GM12864 (cell line): ENCODE measurements at places on chromosomes 7 and 10.

DNA sequence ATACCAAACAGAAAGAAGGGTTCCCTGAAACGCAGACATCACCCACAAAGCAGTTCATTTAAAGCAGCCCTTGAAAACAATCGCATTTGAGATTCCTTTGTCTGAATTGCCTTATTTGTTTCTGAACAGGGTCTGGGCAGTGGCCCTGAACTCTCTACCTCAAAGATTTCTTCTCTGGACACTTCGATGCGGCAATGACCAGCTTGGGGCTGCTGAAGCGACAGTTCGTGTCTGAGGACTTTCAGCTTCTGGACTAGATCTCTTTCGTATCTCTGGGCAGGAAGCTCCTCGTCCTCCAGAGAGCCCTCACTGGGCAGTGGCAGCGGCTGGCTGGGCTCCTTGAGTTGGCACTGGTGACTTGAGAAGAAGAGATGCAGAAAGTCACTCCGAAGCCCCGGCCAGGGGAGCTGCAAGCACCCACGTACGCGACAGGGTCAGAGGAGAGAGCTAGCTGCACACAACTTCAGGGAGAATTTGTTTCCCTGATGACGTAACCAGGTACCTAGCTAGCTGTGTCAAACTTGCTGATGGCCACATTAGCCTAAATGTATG is 96.3 kb downstream of the SMURF1 start:
- DNase-seq = no peak

GRCh38 chr10:133260895-133261725 is 15.6 kb downstream of the ADAM8 start:
- DNase-seq = no peak

GRCh38 chr7:52317921-52318320 is 717.5 kb upstream of the POM121L12 start:
- no peak for DNase-seq

DNA sequence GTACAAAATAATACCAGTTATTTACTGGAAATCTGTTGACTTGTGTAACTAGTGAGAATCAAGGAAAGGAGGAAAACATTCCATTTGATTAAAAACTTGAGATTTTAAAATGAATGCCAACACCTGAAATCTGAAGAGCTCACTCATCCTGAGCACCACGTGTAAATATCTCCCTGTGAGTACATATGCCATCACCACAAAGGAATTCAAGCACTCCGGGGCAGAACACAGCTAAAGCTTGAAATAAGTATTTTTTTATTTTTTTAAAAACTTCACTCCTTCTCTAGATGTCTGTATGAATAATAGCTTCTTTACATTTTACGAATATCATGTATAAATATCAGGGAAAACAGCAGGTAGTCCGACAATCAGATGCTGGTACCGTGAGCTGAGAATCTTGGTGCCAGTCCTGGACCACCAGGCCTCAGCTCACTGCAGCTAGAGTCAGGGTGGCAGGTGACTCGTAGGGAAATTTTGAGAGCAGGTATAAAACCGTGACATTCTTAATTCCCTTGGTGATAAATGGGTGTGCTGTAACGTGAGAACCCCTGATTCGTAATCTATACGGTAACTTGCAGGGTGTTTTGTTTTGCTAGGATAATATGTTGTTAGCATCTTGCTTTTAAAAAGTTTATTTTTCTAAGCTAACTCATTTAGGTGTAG is 12.7 kb downstream of the LMTK2 start:
- DNase-seq = no peak

GRCh38 chr10:2212244-2212834 is 475.0 kb upstream of the ADARB2 start:
- no peak for DNase-seq

GRCh38 chr10:102735065-102735562 is 8.6 kb upstream of the WBP1L start:
- no peak for DNase-seq

GRCh38 chr10:63574011-63574410 is 52.8 kb downstream of the REEP3 start:
- no peak for DNase-seq

- DNase-seq = no peak
Measured at GRCh38 chr10:97854743-97855142, 5.1 kb downstream of the GOLGA7B start.

GRCh38 chr7:101549734-101550133 is 79.4 kb downstream of the MYL10 start:
- no peak for DNase-seq

GRCh38 chr10:132509506-132510173 is 27.9 kb upstream of the INPP5A start:
- no peak for DNase-seq

DNA sequence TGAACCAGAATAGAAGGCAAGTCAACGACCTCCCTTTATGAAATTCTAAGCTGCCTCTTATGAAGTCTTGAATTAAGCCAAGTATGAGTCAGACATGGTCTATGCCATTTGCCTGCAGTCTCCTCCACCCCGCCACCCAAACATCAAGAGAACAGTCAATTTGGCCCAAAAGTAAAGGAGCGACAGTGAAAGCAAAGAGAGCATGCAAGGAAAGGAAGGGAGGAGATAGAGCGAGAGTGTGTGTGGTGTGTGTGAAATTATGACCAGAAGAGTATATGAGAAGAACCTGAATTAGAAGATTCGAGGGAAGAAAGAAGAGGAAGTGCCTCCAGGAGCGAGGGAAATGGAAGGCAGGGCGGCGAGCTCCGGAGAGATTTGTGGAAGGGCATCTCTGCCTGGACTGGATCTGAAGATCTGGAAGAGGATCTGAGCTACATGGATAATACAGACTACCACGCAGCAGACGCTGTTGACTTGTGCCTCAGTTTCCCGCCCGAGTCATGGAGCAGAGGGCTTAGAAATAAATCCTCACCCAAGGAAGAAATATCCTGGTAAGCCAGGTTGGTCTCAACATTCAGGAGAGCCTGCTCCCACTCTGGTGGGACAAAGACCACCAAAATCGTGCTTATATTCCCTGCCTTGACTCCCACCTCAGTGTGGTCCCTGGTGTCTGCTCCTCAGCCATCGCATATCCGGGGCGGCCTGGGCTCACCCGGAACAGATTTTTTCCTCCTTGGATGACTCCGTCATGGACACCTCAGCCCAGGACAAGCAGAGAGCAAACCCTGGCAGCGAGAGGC is 459 bp downstream of the ZDHHC6 start:
- DNase-seq = no peak
